ENCODE measurements at places on chromosomes 13 and 19.

DNA sequence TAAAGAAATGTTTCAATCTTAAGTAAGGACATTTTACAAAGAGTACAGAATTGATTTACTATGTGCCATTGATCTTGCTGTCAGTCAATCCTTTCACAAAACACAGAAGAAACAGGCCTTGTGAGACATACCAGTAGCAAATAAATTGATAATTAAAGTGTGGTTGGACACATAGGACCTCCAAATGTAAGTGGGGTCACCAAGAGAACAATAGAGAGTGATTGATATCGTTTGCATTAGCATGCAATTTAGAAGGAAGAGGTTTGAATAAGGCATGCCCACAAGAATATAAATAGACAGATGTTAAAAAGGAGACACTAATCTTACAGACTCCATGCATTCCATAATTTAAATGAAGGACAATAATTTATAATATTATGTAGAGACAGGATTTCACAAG lies 1628.3 kb downstream of the PCDH9 start:
- DNase-seq, result no peak

DNA sequence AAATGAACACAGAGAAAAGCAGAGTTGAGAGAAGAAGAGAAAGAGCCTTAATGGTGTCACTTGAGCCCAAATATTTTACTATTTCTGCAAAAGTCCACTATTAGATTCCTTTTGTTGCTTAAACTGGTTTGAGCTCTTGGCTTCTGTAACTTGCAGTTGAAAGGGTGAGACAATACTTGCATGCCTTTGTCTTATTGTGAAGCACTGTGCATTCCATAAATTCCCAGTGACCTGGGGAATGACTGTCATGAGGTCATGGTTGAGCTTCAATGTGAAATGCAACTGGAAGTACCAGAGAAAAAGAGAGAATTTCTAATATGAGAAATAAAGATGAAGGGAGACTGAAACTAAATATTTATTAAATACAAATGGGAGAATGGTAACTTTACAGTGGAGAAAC lies 310.9 kb downstream of the TDRD3 start:
- DNase-seq, result no peak

DNA sequence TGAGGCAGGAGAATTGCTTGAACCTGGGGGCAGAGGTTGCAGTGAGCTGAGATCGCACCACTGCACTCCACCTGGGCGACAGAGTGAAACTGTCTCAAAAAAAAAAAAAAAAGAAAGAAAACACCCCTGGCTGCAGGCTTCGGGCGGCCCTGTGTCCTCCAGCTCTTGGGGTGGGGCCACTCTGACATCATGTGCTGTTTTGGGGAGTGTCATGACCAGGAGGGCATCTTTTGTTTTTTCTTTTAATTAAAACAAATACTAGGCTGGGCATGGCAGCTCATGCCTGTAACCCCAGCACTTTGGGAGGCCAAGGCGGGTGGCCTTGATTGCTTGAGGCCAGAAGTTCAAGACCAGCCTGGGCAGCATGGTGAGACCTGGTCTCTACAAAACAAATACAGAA lies 52.1 kb downstream of the KDM4B start:
- no peak for DNase-seq

GRCh38 chr13:49444524-49445395 lies 686 bp downstream of the SETDB2 start:
- no peak for DNase-seq

DNA sequence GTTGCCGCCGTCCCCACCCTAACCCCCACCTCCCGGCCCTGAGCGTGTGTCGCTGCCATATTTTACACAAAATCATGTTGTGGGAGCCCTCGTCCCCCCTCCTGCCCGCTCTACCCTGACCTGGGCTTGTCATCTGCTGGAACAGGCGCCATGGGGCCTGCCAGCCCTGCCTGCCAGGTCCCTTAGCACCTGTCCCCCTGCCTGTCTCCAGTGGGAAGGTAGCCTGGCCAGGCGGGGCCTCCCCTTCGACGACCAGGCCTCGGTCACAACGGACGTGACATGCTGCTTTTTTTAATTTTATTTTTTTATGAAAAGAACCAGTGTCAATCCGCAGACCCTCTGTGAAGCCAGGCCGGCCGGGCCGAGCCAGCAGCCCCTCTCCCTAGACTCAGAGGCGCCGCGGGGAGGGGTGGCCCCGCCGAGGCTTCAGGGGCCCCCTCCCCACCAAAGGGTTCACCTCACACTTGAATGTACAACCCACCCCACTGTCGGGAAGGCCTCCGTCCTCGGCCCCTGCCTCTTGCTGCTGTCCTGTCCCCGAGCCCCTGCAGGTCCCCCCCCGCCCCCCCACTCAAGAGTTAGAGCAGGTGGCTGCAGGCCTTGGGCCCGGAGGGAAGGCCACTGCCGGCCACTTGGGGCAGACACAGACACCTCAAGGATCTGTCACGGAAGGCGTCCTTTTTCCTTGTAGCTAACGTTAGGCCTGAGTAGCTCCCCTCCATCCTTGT lies 6.4 kb downstream of the YIPF2 start:
- no peak for DNase-seq

- DNase-seq, result no peak
These were observed 69.3 kb downstream of the LMO7 start for GRCh38 chr13:75705395-75705794.

DNA sequence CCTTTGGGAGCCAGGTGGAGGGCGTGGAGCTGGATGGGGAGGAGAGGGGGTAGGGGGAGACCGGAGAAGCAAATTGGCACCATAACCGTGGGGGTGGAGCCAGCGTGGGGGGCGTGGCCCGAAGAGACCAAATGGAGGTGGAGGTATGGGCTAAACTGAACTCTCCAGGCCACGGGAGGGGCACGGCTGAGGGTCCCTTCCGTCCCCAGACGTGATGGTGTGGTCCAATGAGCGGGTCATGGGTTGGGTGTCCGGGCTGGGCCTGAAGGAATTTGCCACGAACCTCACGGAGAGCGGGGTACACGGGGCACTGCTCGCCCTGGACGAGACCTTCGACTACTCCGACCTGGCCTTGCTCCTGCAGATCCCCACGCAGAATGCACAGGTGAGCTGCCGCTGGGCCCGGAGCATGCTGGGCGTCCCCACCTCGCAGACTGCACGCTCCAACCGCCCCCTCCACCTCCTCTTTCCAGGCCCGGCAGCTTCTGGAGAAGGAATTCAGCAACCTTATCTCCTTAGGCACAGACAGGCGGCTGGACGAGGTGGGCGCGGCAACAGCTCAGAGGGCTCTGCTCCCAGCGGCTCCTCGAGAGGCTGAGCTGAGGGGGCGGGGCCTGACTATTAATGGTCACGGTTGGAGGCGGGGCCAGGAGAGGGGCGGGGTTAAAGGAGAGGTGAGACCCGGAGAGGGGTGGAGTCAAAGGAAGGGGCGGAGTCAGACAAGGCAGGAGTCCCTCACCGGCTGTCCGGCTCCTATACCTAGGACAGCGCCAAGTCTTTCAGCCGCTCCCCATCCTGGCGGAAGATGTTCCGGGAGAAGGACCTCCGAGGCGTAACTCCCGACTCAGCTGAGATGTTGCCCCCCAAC lies 6.2 kb downstream of the HRC start:
- peak; percentile 71 for DNase-seq

DNA sequence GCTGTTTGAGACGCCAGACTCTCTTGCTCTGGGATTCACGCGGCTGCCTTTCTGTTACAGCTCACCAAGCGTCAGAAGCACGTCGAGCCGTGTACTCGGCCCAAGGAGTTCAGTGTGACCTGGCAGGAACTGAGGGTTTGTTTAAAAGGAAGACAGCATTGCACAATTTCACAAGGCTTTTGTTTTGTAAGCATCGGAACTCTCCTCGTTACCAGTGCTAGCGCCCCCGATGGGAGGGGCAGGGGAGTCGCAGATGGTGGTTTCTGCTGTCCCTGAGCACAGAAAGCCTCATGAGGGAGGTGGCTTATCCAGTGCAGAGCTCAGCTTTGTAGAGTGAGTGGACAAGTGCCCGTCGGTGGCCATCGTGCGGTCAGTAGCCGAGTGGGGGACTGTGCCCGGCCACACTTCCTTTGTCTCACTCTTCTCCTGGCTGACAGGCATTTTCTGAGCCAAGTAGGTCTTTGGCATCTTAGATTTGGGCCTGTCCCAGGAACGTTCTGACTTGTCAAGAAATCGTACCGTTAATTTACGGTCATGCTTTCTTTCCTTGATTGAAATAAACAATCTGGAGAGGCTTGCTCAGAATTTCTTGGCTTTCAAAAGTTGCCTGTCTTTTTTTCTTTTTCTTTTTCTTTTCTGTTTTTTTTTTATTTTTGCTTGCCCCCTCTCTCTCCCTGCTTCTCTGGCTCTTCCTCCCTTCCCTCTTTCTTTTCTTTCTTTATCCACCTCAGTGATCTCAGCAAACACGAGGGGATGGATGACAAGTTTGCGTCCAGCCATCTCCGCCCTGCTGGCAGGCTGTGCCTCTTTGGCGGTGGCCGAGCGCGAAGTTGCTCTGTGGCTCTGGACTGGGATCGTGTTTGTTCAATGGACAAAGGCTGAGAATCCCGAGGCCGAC lies 7.7 kb downstream of the KDM4B start:
- no peak for DNase-seq

DNA sequence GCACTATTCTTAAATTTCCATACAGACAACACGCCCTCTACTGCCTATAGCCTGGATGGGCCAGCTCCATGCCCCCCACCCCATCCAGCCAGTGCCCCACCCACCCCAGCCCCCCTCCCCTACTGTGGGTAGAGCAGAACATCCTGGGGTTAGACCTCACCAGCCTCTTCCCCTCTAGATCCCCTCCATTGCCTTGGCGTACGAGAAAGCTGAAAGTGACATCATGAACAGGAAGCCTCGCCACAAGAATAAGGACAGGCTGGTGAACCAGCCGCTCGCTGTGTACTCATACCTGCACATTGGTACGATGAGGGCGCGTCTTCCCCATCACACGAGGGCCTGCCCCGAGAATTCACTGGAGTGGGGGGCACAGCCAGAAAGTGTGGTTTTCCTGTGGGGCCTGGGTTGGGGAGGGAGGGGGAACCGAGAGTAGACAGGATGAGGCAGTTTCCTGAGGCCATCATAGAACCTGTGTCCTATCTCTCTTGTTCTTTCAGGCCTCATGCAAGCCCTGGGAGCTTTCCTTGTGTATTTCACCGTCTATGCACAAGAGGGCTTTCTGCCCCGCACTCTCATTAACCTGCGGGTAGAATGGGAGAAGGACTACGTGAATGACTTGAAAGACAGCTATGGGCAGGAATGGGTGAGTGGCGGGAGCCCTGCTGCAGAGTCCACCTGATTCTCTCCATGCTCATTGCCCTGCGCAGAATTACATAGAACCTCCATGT lies 29.1 kb downstream of the ATP12A start:
- DNase-seq, result peak; percentile 54

DNA sequence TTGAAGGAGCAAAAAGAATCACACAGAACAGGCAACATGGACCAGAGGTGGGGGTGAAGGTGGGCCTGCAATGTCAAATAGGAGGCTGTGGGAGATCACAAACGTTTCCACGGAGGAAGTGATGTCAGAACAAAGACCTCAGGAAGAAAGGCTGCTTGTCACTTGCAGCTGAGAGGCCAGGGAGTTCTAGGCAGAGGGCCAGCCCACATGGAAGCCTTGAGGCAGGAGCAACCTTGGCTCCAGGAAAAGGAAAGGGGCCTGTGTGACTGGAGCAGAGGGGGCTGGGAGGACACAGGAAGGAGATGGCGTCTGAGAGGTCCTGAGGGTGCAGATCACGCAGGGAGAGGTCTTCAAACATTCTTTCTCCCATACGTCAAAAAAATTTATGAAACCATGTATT lies 16.3 kb downstream of the ZNF160 start:
- DNase-seq, result no peak

- no peak for DNase-seq
These were observed 64.3 kb upstream of the SIAH3 start for GRCh38 chr13:45915686-45916439.

- DNase-seq, result no peak
These were observed 15.5 kb upstream of the SERPINE3 start for GRCh38 chr13:51323824-51324511.

DNA sequence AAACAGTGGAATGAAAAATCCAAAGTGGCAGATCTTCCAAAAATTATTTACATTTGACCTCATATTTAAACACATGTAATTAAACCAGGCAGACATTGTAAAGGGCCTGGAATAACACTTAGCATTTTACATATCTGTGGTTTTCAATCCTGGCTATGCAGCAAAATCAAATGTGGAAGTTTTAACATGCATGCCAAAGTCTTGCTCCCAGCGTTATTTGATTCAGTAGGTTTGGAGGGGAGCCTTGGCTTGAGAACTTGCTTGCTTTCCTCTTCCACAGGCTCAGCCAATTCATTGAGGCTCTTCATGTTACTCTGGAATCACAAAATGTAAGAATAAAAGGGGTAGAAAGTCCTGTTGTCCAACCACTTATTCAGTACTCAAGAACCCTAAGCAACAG lies 42.5 kb upstream of the INTS6 start:
- no peak for DNase-seq

GRCh38 chr13:44184740-44185139 lies 188.9 kb upstream of the SERP2 start:
- DNase-seq, result no peak

DNA sequence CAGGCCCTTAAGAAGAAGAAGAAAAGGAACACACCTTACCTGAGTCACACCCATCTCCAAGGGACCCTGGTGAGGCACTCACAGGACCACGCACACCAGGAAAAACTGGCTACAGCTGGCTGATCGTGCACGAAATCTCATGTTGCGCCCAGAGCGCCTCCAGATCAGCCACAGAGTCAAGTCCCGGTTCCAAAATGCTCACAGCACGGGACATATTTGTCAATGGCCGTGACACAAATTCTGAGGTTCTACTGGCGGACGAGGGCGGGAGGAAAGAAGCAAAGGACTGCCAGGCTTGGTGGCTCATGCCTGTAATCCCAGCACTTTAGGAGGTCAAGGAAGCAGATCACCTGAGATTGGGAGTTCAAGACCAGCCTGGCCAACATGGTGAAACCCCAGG lies 21.5 kb downstream of the SH3GL1 start:
- DNase-seq, result no peak

DNA sequence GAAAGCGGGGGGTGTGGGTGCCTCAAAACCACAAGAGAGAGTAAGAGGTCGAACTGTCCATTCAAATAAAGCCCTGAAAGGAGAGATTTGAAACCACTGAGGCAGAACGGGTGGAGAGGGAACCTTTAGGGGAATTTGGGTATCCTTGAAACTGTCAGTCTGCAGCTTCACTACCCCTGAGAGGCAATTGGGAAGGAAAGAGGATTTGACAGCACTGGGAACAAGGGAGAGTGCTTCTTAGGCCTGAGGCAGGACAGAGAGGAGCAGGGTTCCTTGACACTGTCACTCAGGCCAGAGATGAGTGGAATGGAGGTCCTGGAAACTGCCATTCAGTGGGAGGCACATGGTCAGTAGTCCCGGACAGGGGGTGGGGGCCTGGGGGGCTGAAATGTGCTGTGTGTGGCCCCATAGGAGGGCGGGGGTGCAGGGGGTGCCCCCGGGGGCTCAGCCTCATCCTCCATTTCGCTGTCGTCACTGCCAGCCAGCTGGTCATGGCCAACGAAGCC lies 5.0 kb downstream of the GFY start:
- no peak for DNase-seq

- peak; percentile 55 for DNase-seq
These were observed 5.3 kb downstream of the DENND1C start for GRCh38 chr19:6476155-6476895.

GRCh38 chr13:40777166-40777808 lies 6.3 kb upstream of the MRPS31 start:
- DNase-seq, result no peak

GRCh38 chr19:5308451-5309437 lies 31.9 kb downstream of the PTPRS start:
- DNase-seq, result no peak
